ENCODE measurements at places on chromosomes 5 and 9.

DNA sequence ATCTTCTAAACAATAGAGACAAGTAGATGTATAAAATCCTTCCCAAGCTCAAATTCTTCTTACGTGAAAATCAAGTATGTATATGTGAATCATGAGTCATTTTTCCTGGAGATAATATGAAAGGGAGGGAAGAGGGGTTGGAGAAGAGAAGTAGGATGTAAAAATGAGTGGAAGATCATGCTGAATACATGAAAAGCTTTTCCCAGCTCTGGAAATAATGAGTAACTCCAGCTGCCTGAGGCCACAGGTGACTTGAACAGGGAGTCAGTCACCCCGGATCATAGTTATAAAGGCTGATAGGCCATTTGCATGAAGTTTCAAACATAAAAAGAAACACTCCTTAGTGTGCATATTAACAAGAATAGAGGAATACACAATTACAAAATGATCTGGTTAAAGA, 486.7 kb downstream of the EFNA5 start:
- no peak for DNase-seq

GRCh38 chr5:148539851-148540250, 114.5 kb downstream of the HTR4 start:
- no peak for DNase-seq

- DNase-seq: no peak
These were observed 35.2 kb downstream of the MARVELD2 start for GRCh38 chr5:69450116-69450515.

DNA sequence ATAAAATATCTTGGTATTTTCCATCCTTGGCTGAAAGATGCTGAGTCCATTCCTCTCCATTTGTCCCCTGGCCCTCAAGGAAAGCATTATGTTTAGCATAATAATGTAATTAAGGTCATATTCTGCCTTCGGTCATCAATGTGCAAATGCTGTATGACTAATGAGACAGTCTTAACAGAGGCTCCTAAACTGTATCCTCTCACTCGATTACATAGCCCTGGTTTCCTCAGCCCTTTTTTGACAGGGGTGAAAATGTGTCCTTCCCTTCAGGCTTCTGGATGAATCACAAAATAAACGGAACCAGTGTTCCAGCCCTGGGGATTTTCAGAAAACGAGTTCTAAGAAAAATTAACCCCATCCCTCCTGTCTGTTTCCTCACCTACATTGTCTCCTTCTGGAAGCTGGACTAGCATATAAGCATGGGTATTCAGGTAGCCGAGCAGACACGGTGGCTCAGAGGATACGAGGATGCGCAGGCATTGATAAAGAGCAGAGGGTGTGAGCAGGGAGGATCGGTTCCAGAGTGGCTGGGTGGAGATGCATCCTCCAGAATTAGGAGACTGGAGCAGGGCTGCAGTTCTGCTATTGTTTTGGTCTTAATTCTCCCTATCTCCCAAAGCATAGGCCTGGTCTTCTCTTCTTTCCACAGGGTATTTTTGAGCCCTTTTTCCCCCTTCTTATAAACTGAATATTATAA, 742.9 kb downstream of the TLR4 start:
- no peak for DNase-seq

GRCh38 chr5:67986761-67987160, 228.8 kb upstream of the PIK3R1 start:
- no peak for DNase-seq

GRCh38 chr5:159559337-159559736, 229.1 kb upstream of the IL12B start:
- DNase-seq: no peak

- peak; percentile 13 for DNase-seq
These were observed 127.9 kb downstream of the EFNA5 start for GRCh38 chr5:107542831-107543231.

GRCh38 chr9:70998962-70999361, 122.5 kb downstream of the TRPM3 start:
- no peak for DNase-seq

DNA sequence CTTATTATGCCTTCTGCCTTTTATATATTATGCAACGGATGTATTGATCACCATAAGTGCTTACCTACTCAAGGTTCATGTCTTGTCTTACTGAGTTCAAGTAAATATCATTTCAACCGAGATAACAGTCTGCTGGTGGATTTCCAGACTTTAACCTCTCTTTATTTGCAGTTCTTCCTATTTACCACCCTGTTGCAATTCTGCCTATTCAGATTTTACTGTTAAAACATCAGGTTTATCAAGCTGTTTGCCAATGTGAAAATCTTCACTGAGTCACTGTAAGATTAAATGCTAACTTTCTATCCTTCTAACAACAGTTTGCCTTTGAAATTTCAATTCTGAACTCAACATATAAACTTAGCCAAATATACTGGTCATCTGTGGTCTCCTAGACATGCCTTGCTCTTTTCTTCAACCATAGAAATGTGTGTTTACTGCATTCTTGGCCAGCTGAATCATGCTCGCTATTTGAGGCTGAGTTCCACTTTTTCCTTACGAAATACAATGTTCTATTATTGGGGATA, 471.7 kb upstream of the RORB start:
- DNase-seq: no peak

GRCh38 chr9:26301659-26302058, 590.9 kb downstream of the CAAP1 start:
- DNase-seq: no peak

- no peak for DNase-seq
These were observed 11.3 kb downstream of the SMARCA2 start for GRCh38 chr9:2026220-2026997.

DNA sequence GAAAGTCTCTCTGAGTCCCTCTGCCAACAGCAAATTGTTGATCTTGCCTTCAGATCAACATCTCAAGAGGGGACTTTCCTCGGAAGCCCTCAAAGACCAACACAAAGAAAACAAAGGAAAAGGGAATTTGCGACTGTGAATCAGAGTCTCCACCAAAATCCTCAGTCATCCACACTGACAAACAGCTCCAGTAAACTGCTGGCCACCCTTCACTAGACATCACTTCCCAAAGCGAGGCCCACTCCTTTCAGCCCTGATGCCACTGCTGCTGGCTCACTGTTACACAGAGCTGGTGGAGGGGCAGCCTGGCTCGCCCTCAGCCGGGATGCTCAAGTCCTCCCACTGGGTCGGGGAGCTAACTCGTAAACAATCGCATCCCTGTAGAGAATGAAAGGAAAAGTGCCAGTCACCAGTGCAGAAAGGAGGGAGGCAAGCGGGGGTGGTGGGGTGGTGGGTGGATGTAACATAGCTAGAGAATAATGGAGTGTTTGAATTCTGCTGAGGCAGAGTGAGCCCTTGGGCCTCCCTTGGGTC, 1.3 kb downstream of the FGF1 start:
- no peak for DNase-seq

- DNase-seq: no peak
These were observed 31.7 kb upstream of the TRIM14 start for GRCh38 chr9:98150721-98151120.

GRCh38 chr5:150490296-150490669, 17.6 kb upstream of the NDST1 start:
- DNase-seq: no peak

DNA sequence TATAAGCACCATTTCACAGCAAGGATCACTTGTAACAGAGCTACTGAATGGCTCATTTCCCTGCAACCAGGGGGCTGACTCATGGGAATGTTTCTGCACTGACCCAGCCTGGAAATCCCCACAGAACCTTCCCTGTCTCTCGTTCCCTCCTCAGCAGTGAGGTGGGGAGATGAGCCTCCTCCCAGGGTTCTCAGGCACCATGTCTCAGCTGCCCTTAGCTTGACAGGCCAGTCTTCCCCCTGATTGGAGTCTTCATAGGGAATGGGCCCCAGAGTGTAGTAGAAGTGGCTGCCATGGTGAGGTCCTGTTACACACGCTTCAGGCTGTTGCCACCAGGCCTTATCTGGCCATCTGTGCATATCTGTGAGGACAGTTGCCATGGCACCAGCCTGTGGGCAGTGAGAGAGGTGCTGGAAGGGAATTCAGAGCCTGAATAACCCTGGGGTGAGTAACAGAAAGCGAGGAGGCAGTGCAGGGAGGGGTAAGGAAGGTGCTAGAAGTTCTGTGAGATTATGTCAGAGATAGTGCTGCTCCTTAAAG, 324.4 kb downstream of the ENC1 start:
- peak; percentile 52 for DNase-seq

GRCh38 chr9:32863291-32863690, 80.0 kb downstream of the TMEM215 start:
- DNase-seq: no peak

- no peak for DNase-seq
These were observed 170.4 kb upstream of the PANK3 start for GRCh38 chr5:168749391-168750100.

DNA sequence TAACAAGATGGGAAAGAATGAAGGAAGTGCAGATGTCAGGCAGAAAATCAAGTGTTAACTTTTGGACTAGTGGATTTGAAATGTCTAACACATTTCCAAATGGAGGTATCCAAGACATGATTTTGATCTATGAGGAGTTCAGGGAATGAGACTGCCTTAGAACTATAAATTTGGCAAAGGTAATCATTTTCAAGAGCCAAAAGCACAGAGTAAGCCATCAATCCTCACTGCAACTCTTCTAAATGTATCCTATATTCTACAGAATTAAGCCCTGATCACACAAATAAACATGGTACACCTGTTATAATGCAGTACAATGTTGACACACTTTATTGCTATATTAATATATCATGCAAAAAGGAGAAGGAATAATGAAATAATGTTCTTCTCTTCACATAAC, 55.6 kb downstream of the SETX start:
- no peak for DNase-seq

DNA sequence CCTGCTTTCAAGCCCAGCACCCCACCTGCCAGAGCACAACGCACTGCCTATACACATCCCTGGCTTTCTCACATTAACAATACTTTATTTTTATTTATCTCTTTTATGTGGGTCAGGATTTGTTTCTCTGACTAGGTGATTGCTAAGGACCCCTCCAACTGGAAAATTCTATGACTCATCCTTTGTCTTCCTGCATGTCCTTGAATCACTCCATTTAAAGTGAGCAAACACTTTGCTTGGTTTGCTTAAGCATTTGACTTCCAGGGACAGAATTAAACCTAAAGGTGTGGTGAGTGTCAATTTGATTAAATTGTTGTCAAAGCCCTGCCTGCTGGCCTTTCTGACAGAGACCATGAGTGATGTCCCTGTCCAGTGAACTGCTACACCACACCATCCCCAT, 536.5 kb upstream of the BRINP1 start:
- DNase-seq: no peak

- DNase-seq: peak; percentile 79
These were observed 25.9 kb upstream of the ZFAND5 start for GRCh38 chr9:72390907-72391306.

DNA sequence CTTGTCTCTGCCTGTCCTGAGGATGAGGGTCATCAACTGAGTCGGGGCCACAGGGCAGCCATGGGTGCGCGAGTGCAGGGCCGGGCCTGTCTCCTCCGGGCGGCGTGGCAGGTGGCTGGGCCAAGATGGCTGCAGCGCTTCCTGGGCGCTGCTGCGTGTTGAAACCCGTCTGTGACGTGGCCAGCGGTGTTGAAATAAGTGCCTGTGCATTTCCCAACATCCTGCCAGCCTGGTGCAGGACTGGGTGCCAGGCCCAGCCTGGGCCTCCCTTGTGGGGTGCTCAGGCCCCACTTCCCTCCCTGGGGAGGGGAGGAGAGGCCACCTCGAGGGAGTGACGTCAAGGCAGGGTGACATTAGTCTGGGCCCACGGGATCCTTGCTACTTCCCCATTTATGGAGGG, 45.5 kb downstream of the RXRA start:
- DNase-seq: no peak

GRCh38 chr9:106228861-106229260, 534.5 kb downstream of the TMEM38B start:
- peak; percentile 48 for DNase-seq

GRCh38 chr9:126965541-126966428, 51.2 kb downstream of the RALGPS1 start:
- DNase-seq: peak; percentile 76

GRCh38 chr5:135051399-135051798, 17.4 kb upstream of the PITX1 start:
- DNase-seq: no peak

DNA sequence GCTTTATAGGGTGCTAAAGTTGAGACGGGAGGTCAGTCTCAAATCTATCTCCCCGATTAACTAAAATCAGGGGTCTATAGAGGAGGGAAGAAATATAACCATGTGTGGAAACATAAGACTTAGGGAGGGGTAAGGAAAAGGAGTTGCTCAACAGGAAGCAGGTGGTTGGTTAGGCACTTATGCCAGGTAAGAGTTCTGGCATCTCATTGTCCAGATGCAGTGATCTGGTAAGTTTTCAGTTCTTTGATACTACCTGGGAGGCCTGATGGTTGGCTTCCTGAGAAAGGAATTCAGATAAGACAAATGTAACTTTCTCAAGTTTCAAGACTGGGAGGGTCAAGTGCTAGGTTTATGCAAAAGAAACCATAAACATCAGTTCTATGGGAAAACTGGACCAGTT, 47.7 kb downstream of the CERT1 start:
- no peak for DNase-seq

DNA sequence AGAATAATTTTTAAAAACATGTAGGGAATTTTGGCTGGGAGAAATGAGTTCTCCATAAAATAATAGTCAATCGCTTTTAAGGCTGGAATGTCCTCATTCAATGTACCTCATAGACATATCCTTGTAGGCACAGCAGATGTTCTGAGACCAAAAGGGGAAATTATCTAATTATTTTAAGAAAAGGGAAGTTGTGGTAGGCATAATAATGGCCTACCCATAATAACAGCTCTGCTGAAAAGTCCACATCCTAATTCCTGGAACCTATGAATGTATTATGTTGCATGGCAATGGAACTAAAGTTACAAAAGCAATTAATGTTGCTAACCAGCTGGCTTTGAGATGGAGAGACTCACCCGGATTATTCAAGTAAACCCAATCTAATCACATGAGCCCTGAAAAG, 216.1 kb downstream of the TRIM36 start:
- DNase-seq: no peak

DNA sequence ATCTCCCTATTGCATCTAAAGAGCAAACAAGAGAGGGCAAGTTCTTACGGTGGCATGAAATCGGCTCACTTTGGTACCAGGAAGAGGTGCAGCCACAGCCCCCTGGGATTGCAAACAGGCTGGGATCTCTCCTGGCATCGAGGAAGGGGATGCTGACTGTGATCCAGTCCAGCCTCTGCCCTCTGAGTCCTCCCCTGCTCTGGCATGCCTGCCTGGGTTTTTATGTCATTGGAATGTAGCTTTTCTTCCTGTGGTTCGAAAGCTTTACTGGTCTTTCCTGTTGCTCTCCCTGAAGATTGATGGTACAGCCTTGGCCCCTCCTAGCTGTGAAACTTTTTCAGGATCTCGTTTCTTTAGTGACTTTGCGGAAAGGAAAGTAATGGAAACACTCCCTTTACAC, 6.6 kb downstream of the SLC46A2 start:
- DNase-seq: no peak

GRCh38 chr5:111757355-111758283, 625 bp upstream of the NREP start:
- peak; percentile 96 for DNase-seq

- DNase-seq: no peak
These were observed 567.9 kb downstream of the TAF11L14 start for GRCh38 chr5:18202164-18202563.
